B cell (primary cell): ENCODE measurements at places on chromosomes 4 and X. TPM values are rescaled to one million over a fixed set of nuclear protein-coding genes. Genes with fewer than 3 reads are reported as not detected.

- no peak for DNase-seq
- H3K27ac ChIP-seq, result no peak overlapping the region
- no peaks in the 10 kb centered on the region for H3K27me3 ChIP-seq
- no peaks in the 10 kb centered on the region for H3K36me3 ChIP-seq
- no peak overlapping the region for H3K4me3 ChIP-seq
Observed at GRCh38 chrX:19065535-19065934, 56.7 kb downstream of the ADGRG2 start.

DNA sequence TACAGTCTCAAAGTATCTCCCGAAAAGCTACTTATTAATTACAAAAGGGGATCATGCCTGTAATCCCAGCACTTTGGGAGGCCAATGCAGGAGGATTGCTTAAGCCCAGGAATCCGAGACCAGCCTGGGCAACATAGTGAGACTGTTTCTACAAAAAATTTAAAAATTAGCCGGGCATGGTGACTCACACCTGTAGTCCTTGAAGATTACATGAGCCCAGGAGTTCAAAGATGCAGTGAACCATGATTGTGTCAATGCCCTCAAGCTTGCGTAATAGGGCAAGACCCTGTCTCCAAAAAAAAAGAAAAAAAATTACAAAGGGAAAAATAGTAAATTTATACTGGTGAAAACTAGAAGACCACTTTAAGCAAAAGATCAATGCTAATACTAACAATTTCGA lies 3.3 kb upstream of the PORCN start:
- peaks cover 3% of the 10 kb centered on the region for H3K4me1 ChIP-seq
- no peaks in the 10 kb centered on the region for H3K36me3 ChIP-seq
- H3K27ac ChIP-seq, result no peak overlapping the region

DNA sequence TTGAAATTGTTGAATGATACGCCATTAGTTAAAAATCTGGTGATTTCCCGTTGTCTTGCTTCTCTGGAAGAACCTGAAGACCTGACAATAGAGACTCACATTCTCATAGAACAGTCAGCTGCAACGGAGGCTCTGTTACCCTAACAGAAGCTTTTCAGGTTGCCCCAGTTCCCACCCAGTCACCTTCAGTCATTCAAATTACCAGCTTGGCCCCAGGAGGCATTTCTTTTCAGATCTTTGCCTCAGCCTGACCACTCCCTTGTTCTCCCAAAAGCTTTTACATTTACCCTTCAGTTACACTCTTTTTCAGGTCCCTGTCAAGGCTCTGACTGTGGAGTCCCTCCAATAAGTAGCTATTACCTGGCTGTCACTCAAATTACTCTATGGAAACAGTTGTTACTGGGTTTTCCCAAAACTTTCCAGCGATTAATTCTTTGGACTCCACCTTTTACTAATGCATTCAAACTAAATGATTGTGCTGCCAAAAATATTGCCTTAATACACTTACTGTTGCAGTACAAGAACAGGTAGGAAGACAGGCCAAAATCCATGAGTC lies 162.2 kb upstream of the FTHL17 start:
- no peak for DNase-seq
- H3K4me1 ChIP-seq, result peaks cover 20% of the 10 kb centered on the region
- no peak overlapping the region for H3K4me3 ChIP-seq

DNA sequence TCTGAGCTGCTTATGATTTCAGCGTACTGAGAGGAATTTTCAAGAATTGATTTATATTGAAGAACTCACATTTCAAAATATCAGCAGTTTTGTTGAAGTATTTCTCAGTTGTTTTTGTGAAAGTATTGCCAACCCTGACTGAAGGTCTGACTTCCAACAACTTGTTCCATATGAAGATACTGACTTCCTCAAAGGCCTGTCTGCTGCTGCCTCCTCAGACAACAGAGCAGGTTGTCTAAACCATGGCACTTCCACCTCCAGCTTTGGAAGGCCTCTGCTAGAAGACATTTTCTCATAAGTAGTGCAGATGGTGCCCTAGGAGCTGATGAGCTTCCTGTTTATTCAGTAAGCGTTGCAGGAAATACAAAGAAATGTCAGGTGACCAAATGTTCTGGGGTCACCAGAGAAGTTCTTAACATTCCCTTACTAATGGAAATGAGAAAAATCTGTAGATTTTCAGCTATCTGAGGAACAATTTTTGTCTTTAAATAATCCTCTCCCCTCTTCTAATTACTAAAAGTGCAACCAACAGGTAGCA lies 28.8 kb downstream of the FGF2 start:
- DNase-seq, result no peak
- H3K27ac ChIP-seq, result no peak overlapping the region
- H3K36me3 ChIP-seq, result no peaks in the 10 kb centered on the region
- peaks cover 3% of the 10 kb centered on the region for H3K27me3 ChIP-seq
- no peaks in the 10 kb centered on the region for H3K4me1 ChIP-seq
- no peak overlapping the region for H3K4me3 ChIP-seq

- DNase-seq, result peak; percentile 95
- no peaks in the 10 kb centered on the region for H3K27me3 ChIP-seq
- H3K27ac ChIP-seq, result peak overlapping the region; percentile 88
- H3K4me3 ChIP-seq, result no peak overlapping the region
- no peaks in the 10 kb centered on the region for H3K36me3 ChIP-seq
Observed at GRCh38 chr4:83217721-83218522, 66.7 kb downstream of the COQ2 start.

GRCh38 chr4:118351851-118352827 lies 664 bp downstream of the PRSS12 start:
- no peaks in the 10 kb centered on the region for H3K27me3 ChIP-seq
- peak; percentile 29 for DNase-seq
- no peak overlapping the region for H3K4me3 ChIP-seq
- no peak overlapping the region for H3K27ac ChIP-seq

- no peaks in the 10 kb centered on the region for H3K36me3 ChIP-seq
- H3K27ac ChIP-seq, result no peak overlapping the region
- no peaks in the 10 kb centered on the region for H3K4me1 ChIP-seq
Observed at GRCh38 chr4:74235135-74235534, 73.1 kb upstream of the EPGN start.

- H3K4me1 ChIP-seq, result peaks cover 41% of the 10 kb centered on the region
- peak overlapping the region; percentile 55 for H3K4me3 ChIP-seq
- no peak overlapping the region for H3K27ac ChIP-seq
- H3K36me3 ChIP-seq, result no peaks in the 10 kb centered on the region
- peaks cover 46% of the 10 kb centered on the region for H3K27me3 ChIP-seq
- DNase-seq, result peak; percentile 49
Observed at GRCh38 chr4:108171339-108172230, 2.9 kb upstream of the LEF1 start.

GRCh38 chr4:19615086-19615689 lies 636.5 kb upstream of the SLIT2 start:
- H3K36me3 ChIP-seq, result no peaks in the 10 kb centered on the region
- H3K4me3 ChIP-seq, result no peak overlapping the region
- H3K27me3 ChIP-seq, result no peaks in the 10 kb centered on the region
- no peaks in the 10 kb centered on the region for H3K4me1 ChIP-seq
- no peak for DNase-seq

DNA sequence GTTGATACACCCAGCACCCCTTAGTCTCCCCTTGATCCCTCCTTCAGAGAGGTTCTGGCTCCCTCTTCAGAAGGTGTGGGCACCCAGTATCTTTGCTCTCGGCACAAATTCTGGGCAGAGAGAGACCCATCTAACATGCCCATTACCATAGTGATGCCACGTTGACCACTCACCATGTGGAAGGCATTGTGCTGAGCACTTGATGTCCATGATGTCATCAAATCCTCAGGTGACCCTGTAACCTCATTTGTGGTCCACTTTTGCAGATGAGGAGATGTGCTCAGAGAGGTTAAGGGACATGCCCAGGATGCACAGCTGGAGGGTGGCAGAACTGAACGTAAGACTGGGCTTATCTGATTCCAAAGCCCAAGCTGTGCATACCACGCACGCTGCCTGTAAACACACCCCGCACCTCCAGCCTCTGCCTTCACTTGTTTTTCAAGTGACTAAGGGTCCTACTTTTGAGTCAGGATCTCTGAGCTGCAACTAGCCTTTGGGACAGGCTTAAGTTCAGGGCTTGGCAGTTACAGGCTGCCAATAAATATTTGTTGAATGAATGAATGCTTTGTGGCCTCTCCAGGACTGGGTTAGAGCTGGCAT lies 55.2 kb downstream of the HTRA3 start:
- H3K27ac ChIP-seq, result no peak overlapping the region
- no peak for DNase-seq
- H3K4me3 ChIP-seq, result no peak overlapping the region
- no peaks in the 10 kb centered on the region for H3K36me3 ChIP-seq
- no peaks in the 10 kb centered on the region for H3K4me1 ChIP-seq
- H3K27me3 ChIP-seq, result no peaks in the 10 kb centered on the region

DNA sequence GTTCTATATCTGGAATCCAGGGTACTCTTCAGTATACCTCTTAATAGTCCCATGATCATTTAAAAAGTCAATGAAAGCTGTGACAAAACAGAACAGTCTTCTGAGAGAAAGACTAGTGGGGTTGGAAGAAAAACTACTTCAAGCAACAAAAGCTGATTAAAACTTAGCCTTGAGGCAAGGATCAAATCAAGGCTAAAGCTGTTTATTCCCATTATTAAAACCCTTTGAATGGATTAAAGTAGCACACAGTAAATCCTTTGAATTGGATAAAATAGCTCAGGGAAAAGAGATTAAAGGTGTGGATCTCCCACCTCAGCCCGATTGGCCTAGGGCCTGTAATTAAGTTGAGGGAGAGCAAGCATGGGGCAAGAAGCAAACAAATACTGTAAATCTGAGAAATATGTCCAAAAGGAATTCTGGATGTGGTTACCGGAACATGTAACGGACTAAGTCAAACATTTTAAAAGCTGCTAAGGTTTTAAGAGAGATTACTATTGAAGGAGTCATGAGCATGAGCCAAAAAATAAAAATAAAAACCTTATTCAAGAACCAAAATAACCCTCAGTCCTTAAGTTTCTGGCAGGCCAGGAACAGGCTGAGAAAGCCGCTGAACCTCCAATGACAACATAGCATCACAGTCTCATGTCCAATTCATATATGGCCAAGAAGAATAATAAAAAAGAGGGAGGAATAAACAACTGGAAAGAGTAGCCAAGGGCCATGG lies 257.3 kb upstream of the NEIL3 start:
- H3K36me3 ChIP-seq, result no peaks in the 10 kb centered on the region
- H3K4me3 ChIP-seq, result no peak overlapping the region
- H3K27me3 ChIP-seq, result no peaks in the 10 kb centered on the region
- no peaks in the 10 kb centered on the region for H3K4me1 ChIP-seq
- no peak overlapping the region for H3K27ac ChIP-seq
- no peak for DNase-seq

- no peaks in the 10 kb centered on the region for H3K36me3 ChIP-seq
- no peaks in the 10 kb centered on the region for H3K4me1 ChIP-seq
- no peak overlapping the region for H3K27ac ChIP-seq
Observed at GRCh38 chrX:109190542-109190941, 291.3 kb downstream of the GUCY2F start.

GRCh38 chr4:3531318-3531878 lies 824 bp downstream of the LRPAP1 start:
- no peaks in the 10 kb centered on the region for H3K27me3 ChIP-seq
- no peak overlapping the region for H3K27ac ChIP-seq
- peaks cover 46% of the 10 kb centered on the region for H3K4me1 ChIP-seq

GRCh38 chrX:2507196-2507595 lies 6.4 kb upstream of the DHRSX start:
- no peaks in the 10 kb centered on the region for H3K27me3 ChIP-seq
- H3K36me3 ChIP-seq, result no peaks in the 10 kb centered on the region
- H3K4me3 ChIP-seq, result no peak overlapping the region

DNA sequence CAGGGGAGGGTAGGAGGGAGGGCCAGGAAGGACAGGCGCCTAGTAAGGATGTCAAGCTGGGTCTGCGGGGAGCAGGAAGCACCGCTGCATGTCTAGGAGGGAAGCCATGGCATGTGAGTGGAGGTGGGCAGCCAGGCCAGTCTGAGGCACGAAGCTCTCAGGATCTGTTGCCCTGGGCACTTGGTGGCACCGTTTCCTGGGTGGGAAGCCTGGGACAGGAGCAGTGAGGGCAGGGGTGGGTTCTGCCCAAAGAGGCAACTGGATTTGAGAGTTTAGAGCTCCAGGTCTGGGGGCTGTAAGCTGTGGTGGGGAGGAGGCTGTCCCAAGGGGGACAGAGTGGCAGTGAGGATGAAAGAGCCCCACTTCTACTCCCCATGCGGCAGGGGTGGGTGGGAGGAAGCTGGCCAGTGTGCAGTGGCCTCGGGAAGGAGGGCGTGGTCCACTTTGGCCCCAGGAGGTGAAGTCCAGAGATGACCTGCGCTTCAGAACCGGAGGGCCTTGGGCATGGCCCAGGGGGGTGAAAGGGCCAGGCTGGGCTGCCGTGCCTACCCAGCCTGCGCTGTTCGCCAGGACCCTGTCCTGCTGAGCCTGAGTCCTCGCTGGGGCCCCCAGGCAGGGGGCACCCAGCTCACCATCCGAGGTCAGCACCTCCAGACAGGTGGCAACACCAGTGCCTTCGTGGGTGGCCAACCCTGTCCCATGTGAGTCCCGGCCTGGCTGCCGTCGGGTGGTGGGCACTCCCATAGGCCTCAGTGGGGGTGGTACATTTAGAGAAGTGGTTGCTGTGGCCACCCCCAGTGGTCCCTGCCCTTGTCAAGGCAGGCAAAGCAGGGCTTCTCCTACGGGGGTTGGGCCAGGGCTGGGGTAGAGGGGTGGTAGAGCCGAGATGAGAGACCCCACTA lies 8.3 kb upstream of the SRPK3 start:
- DNase-seq, result no peak
- no peak overlapping the region for H3K4me3 ChIP-seq
- no peaks in the 10 kb centered on the region for H3K36me3 ChIP-seq
- no peak overlapping the region for H3K27ac ChIP-seq
- H3K4me1 ChIP-seq, result no peaks in the 10 kb centered on the region

GRCh38 chr4:8745005-8745790 lies 126.4 kb downstream of the HMX1 start:
- no peaks in the 10 kb centered on the region for H3K4me1 ChIP-seq
- H3K27ac ChIP-seq, result no peak overlapping the region
- no peak for DNase-seq
- no peaks in the 10 kb centered on the region for H3K27me3 ChIP-seq
- H3K36me3 ChIP-seq, result no peaks in the 10 kb centered on the region
- H3K4me3 ChIP-seq, result no peak overlapping the region

DNA sequence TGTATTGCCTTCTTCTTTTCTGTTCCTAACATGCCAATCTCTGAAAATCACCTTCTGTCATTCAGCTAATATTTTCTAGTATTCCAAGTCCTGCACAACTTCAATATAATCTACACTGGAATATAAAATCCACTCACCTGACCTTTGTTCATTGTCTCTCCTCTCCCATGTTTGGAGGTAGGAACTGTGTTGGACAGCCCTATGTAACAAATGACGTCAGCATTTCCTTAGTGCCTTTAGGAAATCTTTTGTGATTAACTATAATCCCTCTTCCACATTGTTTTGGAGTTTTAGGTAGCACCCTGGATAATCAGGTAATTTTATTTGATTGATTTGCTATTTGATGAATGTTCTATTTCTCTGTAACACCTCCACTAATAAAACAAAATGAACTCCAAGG lies 814.8 kb upstream of the PRKX start:
- no peaks in the 10 kb centered on the region for H3K27me3 ChIP-seq
- no peak overlapping the region for H3K27ac ChIP-seq
- no peaks in the 10 kb centered on the region for H3K36me3 ChIP-seq
- H3K4me1 ChIP-seq, result no peaks in the 10 kb centered on the region

Gene MAGEH1
- 13.6 and 14.3 TPM in 2 replicates for total RNA-seq

Gene PAGE5
- total RNA-seq, result not detected in 2 replicates

Gene ARHGEF9
- 29.3 and 35.3 TPM in 2 replicates for total RNA-seq

Gene MMRN1
- 0.22 and 0.49 TPM in 2 replicates for total RNA-seq

Gene GYG2
- total RNA-seq, result not detected in 2 replicates

Gene KCNE5
- total RNA-seq, result 0.32 and 0.34 TPM in 2 replicates
